ENCODE measurements at places on chromosomes 7 and 10.

- no peak for DNase-seq
Observed at GRCh38 chr10:118246332-118247295, 95.5 kb downstream of the FAM204A start.

DNA sequence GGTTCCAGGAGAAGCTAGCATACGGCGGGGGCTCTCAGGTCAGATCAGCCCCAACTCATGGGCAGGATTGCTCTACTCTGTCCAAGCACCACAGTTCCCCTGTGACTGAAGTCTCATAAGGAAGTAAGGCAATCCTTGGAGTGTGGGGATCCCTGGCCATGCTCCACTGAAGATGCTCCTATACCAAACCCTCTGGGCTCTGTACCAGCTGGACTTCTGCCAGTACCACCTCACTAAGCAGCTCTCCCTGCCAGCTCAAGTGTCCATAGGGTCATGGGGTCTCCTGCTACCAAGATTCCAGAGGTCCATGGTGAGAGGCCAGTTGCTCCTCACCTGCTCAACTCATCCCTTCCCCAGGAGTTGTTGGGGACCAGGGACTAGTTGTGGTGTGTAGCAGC, 355.7 kb upstream of the STEAP1 start:
- DNase-seq = no peak

GRCh38 chr7:31006857-31007256, 43.1 kb downstream of the GHRHR start:
- no peak for DNase-seq

DNA sequence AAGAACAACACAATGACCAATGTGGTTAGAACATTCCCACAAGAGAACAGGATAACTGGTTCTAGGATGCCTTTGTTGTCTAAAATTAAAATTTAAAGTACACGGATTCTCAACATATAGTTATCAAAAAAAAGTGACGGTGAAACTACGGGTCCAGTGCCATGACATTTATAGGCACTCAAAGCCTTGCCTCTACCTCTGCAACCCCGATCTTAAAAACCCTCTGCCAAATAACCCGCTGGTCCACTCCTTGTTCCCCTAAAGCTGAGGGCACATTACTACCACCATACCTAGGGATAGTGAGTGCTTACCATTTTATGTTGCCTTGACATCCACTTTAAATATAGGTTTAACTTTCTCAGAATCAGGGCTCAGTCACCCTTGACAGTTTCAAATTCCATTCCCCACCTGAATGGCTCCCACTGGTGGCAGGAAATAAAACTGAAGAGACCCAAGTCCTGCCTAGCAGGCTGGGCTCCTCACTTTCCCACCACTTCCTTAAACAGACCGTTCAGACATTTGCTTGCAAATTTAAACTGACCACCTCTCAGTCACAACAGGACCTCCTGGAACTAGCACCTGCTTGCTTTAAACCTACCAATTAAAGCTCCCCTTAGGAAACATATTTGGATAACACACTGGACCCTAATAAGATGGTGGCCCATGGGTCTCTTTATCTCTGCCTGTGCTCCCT, 169.9 kb upstream of the ASAH2 start:
- DNase-seq = no peak

DNA sequence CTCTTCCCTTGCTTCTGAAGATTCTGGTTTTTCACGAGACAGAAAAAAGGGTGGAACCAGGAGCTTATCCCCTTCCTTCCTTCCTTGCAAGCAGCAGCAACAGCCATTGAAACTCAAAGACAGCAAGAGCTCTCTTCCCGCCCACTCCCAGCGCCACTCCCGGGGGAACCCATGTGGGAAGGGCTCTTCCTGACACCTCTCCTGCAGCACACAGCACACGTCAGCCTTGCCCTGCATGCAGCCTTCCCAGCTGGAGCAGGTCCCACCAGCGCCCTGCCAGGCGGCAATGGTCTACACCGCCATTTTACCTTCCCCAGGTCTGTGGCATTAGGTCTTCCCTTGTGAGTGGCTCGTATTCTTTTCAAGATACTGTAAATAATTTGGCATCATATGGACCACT, 161.8 kb downstream of the MGMT start:
- no peak for DNase-seq

DNA sequence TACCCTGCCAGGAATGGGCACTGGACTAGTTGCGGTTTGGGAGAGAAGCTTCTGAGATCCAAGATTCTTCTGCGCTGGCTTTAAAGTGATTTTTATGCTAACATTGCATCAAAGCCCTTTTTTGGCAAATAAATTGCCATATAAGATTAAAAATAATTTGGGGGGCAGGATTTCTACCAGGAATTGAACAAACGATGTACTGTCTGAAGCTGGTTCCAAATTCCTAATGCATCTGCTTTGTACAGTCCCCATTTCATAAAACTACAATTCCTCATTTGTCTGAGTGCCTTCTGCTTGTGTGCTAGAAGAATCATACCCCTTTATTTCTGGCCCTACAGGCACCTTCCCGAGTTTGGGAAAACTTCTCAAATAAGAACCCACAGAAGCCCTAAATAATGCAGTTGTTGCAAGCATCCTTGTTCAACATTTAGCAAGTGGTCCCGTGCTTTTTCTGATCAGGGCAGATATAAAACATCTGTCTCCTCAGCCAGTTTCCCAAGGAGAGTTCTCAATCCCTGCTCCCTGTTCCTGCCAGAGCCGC, 349.7 kb downstream of the PTEN start:
- no peak for DNase-seq

DNA sequence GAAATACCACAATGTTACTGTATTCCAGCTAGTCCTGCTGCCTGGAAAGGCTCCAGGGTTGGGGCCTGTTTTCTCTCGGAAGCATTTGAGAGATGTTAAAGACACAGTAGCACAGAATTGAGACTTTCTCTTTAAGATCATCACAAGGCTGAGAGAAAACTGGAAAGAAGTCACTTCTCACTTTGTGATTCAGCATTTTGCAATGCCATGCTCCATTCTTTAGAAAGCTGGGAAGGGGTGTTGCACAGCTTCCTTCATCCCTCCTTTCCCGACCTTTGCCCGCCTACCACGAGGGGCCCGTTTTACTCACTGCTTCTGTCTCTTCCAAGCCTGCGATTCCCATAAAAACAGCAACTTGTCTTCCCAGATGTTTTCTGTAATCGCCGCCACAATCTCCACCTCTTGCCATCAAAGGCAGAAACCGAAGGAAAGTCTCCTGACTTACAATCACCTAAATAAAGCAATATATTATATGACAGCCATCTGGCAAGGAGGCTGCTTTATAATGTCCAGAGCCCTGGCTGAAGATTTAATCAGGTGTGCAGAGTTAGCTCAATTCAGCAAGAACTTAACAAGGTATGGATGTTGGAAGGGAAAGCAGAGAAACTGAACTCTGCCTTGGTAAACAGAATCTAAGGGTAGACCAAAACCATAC, 18.9 kb downstream of the NOD1 start:
- DNase-seq = peak; percentile 65

- DNase-seq = no peak
Observed at GRCh38 chr10:118017071-118017740, 29.5 kb downstream of the RAB11FIP2 start.

GRCh38 chr7:152910545-152911225, 151.1 kb downstream of the ACTR3B start:
- DNase-seq = no peak

GRCh38 chr10:49617121-49618020, 3.5 kb downstream of the CHAT start:
- no peak for DNase-seq

DNA sequence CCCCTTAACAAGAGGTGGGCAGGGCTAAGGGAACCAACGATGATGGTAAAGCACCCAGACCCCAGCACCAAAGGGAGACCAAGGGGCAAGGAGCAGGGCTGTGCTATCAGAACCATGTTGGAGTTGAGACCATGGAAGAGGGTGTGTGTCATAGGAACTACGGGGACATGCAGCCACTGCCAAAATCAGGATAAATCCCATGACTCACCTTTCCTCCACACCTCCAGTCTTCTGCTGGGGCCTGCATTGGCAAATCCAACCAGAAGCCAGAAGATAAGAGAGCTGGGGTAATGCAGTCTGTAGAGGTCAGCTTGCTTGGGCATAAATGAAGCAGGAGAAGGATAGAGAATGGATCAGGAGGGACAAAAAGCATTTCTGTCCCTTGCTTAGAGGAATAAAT, 42.7 kb upstream of the SMARCD3 start:
- DNase-seq = no peak

DNA sequence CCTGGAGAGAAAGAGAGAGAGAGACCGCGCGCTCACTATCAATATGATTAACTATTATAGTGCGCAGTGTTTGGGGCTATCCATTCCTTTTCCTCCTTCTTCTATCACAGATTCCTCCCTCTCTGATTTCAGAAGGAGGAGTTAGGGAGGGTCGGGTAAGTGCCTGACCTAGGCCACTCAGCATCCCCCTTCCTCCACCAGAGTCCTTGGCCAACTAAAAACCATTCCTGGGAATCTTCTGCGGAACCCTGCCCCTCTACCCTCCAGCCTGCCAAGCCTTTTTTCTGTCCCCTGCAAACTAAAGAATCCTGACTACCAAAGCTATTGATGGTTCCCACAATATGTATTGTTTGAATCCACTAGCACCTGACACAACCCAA, 256.2 kb upstream of the NFE2L3 start:
- DNase-seq = no peak

- DNase-seq = no peak
Observed at GRCh38 chr7:132152131-132152889, 424.0 kb downstream of the PLXNA4 start.

- DNase-seq = no peak
Observed at GRCh38 chr10:6173203-6173602, 29.5 kb upstream of the PFKFB3 start.

- no peak for DNase-seq
Observed at GRCh38 chr7:142796501-142797390, 26.0 kb downstream of the PRSS2 start.

GRCh38 chr7:27156508-27156898, at the start of gene HOXA7:
Gene HOXA7 (minus strand): TSS chr7:27156675. CDS start chr7:27156545, 130 bp downstream.
- no peak for DNase-seq

DNA sequence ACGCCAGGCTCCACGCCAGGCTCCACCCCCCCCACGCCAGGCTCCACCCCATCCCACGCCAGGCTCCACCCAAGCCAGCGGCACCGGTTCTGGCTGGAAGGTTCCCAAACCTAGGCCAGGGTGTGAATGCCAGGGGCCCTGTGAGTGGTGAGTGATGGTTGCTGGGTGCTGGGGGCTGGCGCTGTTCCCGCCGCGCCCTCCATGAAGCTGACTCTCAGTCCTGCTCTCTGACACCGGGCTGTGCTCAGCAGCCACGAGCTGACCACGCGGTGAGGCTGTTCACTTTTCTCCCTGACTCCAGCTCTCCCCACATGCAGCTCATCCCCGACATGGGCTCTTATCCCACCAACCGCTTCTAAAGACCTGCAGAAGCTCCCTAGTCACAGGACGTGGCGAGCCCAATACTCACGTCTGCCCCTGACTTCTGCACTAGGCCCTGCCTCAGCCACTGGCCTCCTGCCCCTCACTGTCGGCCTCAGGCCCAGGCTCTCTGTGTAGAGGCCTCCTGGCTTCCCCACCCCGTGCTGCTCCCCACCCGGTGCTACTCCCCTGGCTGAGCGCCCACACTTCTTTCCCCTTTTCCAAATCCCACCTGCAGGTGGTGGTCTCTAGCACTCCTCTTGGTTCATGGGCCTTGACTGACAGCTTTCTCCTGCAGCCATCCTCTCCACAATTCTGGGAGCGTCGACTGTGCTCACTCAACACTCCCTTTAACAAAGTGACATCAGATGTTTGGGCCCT, 603.0 kb downstream of the PTPRN2 start:
- DNase-seq = no peak

GRCh38 chr7:72429316-72429715, 17.2 kb upstream of the CALN1 start:
- DNase-seq = no peak

- DNase-seq = no peak
Observed at GRCh38 chr10:44756216-44756615, 154.9 kb upstream of the TMEM72 start.

DNA sequence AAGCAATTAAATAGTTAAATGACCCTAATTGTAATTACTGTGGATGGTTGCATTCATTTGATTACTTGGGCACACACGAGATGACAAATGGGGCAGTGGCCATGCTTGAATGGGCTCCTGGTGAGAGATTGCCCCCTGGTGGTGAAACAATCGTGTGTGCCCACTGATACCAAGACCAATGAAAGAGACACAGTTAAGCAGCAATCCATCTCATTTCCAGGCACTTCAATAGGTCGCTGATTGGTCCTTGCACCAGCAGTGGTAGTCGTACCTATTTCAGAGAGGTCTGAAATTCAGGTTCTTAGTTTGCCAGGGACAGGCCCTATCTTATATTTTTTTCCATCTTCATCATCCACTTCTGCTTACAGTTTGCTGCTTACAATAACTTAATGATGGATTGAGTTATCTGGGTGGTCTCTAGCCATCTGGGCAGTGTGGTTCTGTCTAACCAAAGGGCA, 8.3 kb downstream of the PCBD1 start:
- DNase-seq = peak; percentile 52

DNA sequence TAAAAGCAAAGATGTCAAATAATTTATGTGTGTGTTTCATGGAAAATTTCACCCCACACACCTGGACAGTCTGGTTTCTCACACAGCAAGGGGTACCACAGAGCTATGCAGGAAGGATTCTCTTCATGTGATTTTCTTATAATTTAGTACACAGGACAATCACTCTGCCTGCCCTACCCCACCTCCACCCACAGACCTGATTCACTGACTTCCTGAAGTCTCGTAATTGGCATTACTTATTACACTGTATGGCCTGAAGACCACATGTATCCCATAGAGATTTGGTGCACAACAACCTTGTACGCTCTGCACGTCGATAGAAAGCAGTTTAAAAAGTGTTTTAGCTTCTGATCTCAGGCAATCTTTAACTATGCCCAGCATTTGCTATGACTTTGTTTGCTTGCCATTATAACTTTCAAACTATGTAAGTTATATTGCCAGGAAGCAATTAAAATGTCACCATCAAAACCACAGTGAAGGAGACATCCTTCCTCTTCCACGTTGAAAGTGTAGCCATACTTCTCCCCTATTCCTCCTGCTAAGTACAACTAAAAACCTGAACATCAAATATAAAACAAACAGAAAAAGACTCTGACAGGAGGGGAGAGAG, 279.4 kb upstream of the IMMP2L start:
- no peak for DNase-seq

DNA sequence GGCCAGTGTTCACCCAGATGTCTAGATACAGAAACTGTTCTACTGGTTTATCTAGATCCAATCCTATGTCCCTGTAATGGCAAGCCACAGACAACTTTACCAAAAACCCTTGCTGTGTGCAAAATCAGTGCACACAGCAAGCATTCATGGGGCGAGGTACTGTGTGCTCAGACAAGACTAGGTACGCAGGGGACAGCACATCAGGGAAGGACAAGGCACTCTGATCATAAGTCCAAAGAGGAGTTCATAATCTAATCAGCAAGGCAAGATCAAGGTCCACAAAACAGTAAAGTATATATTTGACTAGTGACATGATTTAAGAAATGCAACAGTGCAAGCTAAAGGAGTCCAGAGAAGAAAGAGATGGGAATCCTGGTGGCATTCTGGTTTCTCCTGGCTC, 25.9 kb downstream of the KCNMA1 start:
- DNase-seq = no peak

GRCh38 chr10:127151541-127151940, 44.9 kb downstream of the INSYN2A start:
- no peak for DNase-seq

All from C1 segment of cervical spinal cord (tissue), 14 donors.